Stimulated activated CD8-positive, alpha-beta memory T cell treated with anti-CD3 and anti-CD28 coated beads, Interleukin-7, amount 100 ng/mL, for 48 hours (primary cell): ENCODE measurements at places on chromosomes 1 and 21.

DNA sequence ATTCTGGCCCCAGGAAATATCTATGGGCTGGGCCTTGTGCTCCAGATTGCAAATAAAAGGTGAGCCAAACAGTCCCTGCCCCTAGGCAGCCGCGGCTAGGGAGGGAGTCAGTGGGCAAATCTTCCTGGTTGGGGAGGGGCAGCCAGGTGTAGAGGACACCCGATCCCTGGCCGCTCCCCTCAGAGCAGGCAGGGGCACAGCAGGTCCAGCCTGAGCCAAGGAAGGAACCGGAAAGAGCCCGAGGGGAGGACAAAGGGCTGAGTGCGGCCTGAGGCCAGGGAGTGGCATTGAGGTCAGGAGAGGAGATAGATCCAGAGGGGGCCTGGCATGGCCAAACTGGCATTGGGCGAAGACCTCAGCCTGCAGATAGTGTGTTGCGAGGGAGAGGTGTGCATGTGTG lies 36.6 kb upstream of the ARF1 start:
- no peak for DNase-seq

GRCh38 chr1:220089650-220090556 lies at the start of gene BPNT1:
Gene BPNT1 (minus strand): TSS chr1:220089788. CDS start chr1:220079846, 9,942 bp downstream.
- peak; percentile 93 for DNase-seq

- no peak for DNase-seq
Observed at GRCh38 chr1:19478322-19478721, 7.0 kb downstream of the CAPZB start.

DNA sequence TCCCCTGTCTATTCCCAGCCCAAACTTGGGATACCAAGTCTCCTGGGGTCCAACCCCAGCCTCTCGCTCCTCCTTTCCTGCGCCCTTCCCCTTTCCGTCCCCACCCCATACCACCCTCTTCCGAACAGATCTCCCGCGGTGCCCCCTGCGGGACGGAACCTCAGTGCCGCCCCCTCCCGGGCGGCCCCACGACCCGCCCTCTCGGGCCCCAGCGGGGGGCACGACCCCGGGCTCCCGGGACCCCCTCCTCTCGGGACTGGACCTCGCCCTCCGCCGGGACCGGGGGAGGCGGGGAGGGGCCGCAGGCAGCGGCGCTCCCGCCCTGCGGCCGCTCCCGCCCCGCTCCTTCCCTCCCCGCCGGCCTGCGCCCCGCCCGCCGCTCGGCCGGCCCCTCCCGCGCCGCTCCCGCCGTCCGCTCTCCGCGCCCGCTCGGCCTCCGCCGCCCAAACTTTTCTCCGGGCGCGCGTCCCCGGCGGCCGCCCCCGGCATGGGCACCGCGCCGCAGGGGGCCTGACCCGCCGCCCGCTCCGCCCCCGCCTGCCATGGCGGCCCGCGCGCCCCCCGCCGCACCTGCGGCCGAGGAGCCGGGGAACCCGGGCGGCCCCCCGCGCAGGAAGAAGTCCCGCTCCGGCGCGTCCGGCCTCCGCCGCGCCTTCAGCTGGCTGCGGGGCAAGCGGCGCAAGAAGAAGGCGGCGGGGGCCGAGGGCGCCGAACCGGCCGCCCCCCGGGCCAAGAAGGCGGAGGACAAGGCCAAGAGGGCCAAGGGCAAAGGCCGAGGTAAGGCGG lies 39.0 kb upstream of the SYNC start:
- no peak for DNase-seq

- DNase-seq, result no peak
Observed at GRCh38 chr1:36968730-36969129, 65.6 kb downstream of the GRIK3 start.

- DNase-seq, result no peak
Observed at GRCh38 chr21:32844653-32845436, 73.3 kb upstream of the PAXBP1 start.

DNA sequence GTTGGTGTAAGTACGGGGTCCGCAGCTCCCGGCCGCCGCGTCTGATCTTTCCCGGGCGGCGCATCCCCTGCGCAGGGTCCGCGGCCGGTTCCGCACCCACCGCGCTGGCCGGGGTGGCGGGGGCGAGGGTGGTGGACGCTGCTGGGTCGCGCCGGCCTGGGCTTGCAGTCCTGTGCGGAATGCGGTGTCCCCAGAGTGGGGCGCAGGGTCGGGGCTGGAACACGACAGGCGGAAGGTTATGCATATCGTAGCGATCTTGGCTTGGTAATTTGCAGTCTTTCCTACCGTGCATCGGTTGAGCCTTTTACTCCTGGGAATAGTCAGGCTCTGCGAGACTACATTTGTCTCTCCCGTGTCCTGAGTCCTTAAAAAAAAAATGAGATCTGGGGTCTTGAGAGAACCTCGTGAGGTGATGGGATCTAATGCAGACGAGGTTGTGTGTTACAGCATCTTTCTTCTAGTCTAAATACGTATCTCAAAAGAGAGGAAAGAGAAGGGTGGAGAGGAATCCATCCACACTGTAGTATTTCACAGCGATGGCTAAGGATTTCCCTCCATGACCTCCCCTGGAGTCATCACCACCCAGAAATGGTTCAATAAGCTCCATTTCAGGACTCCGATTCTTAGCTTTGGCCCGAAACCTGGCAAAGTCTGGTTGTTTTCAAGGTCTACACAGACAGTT lies 572 bp downstream of the ATP1B1 start:
- no peak for DNase-seq

GRCh38 chr1:198904321-198904720 lies 265.5 kb downstream of the PTPRC start:
- no peak for DNase-seq

DNA sequence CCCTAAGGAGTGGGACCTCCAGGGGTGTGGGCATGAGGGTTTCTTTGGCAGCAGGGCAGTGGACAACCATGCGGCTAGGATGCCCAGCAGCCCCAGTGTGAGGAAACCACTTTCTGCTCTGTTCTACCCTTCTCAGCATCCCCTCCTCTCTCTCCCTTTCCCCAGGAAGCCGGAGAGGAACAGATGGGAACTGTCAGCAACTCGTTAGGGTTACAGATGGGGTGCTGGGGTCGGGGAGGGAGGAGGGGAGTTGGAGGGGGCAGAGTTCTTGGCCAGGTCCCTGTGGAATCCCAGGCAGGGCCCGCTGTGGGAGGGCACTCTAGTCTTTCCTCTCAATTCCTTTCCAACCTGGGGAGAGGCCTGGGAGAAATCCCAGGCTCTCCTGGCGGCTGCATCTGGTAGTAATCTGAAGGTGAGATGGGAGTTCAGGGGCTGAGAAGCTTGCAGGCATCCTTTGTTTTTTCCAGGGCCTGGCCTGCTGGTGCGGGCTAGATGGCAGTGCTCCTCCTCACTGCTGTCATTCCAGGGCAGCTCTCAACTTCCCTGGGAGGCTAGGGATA lies 93.9 kb upstream of the CSF3R start:
- no peak for DNase-seq

GRCh38 chr1:201772178-201772577 lies 56.8 kb upstream of the IPO9 start:
- DNase-seq, result no peak
